ENCODE measurements at places on chromosomes 16 and 17. TPM values are rescaled to one million over a fixed set of nuclear protein-coding genes. Genes with fewer than 3 reads are reported as not detected.
A peak's percentile ranks its signal among the peaks of the same experiment; 100 is the strongest.

- no peaks in the 10 kb centered on the region for H3K36me3 ChIP-seq
- H3K27ac ChIP-seq = no peak overlapping the region
- DNase-seq = no peak
- no peak overlapping the region for H3K4me3 ChIP-seq
Measured at GRCh38 chr17:41549596-41550039, 21.5 kb upstream of the KRT19 start.

DNA sequence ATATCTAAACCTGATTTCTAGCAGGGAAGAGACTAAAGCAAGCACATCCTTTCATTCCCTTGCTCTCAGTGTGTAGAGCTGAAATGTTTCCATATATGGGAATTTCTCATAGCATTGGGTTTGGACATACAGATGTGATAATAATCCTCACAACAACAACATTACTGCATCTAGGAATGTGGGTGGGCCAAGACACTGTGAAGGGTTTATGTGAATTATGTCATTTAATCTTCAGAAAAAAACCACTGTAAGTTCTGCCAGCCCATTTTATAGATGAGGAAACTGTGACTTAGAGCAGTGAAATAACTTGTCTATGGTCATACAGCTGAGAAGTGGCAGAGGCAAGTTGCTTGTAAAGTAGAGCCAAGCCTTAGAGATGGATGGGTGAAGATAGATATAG, 5.2 kb downstream of the OMG start:
- no peaks in the 10 kb centered on the region for H3K4me1 ChIP-seq
- DNase-seq = no peak
- H3K27me3 ChIP-seq = no peaks in the 10 kb centered on the region
- H3K4me3 ChIP-seq = no peak overlapping the region
- no peaks in the 10 kb centered on the region for H3K36me3 ChIP-seq

- no peak for DNase-seq
- no peaks in the 10 kb centered on the region for H3K27me3 ChIP-seq
- H3K4me1 ChIP-seq = peaks cover 96% of the 10 kb centered on the region
- peak within 1 kb of the TSS; percentile 78 for H3K4me3 ChIP-seq
- H3K36me3 ChIP-seq = no peaks in the 10 kb centered on the region
Measured at GRCh38 chr17:50055426-50056216, at the start of gene ITGA3. TSS of gene ITGA3 (plus strand) at chr17:50056110. CDS start at chr17:50056440, 330 bp downstream.

SSTR5 gene
- not detected for total RNA-seq

- H3K4me3 ChIP-seq = peak overlapping the region; percentile 79
- H3K4me1 ChIP-seq = peaks cover 35% of the 10 kb centered on the region
- DNase-seq = no peak
- no peaks in the 10 kb centered on the region for H3K27me3 ChIP-seq
- no peaks in the 10 kb centered on the region for H3K36me3 ChIP-seq
Measured at GRCh38 chr17:8287651-8288335, 677 bp upstream of the RANGRF start.

ZG16 gene
- total RNA-seq = not detected

GRCh38 chr16:1991135-1991551, 1.4 kb downstream of the SYNGR3 start:
- DNase-seq = no peak
- peak overlapping the region; percentile 46 for H3K4me3 ChIP-seq
- H3K27ac ChIP-seq = no peak overlapping the region
- H3K27me3 ChIP-seq = peaks cover 41% of the 10 kb centered on the region
- no peaks in the 10 kb centered on the region for H3K36me3 ChIP-seq

SLFN11 gene
- 53.2 TPM for total RNA-seq

- no peak overlapping the region for H3K4me3 ChIP-seq
- H3K36me3 ChIP-seq = no peaks in the 10 kb centered on the region
- no peaks in the 10 kb centered on the region for H3K27me3 ChIP-seq
- no peaks in the 10 kb centered on the region for H3K4me1 ChIP-seq
- no peak overlapping the region for H3K27ac ChIP-seq
Measured at GRCh38 chr17:79905832-79906231, 66.6 kb upstream of the CBX4 start.

KRT32 gene
- total RNA-seq = not detected

TP53TG3C gene
- total RNA-seq = 0.18 TPM

DNA sequence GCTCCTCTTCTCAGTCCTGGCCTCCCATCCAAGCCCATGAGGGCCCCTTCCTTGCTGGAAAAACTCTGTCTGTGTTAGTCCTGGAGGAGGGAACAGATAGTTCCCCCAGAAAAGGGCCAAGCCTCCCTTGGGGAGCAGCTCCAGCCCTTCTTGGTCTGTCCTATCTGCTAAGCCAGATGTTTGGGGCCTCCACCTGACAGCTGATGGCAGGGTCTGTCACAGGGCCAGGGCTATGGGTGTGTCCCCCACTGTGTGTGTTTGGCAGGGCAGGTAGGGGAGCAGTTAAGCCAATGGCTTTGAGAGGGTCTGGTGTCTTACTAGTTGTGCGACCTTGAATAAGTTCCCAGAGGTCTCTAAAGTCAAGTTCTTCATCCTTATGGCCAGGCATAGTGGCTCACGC, 13.6 kb upstream of the SLC4A1 start:
- H3K27ac ChIP-seq = no peak overlapping the region
- DNase-seq = peak; percentile 22
- no peak overlapping the region for H3K4me3 ChIP-seq
- H3K4me1 ChIP-seq = peaks cover 22% of the 10 kb centered on the region
- no peaks in the 10 kb centered on the region for H3K36me3 ChIP-seq
- H3K27me3 ChIP-seq = no peaks in the 10 kb centered on the region

DNA sequence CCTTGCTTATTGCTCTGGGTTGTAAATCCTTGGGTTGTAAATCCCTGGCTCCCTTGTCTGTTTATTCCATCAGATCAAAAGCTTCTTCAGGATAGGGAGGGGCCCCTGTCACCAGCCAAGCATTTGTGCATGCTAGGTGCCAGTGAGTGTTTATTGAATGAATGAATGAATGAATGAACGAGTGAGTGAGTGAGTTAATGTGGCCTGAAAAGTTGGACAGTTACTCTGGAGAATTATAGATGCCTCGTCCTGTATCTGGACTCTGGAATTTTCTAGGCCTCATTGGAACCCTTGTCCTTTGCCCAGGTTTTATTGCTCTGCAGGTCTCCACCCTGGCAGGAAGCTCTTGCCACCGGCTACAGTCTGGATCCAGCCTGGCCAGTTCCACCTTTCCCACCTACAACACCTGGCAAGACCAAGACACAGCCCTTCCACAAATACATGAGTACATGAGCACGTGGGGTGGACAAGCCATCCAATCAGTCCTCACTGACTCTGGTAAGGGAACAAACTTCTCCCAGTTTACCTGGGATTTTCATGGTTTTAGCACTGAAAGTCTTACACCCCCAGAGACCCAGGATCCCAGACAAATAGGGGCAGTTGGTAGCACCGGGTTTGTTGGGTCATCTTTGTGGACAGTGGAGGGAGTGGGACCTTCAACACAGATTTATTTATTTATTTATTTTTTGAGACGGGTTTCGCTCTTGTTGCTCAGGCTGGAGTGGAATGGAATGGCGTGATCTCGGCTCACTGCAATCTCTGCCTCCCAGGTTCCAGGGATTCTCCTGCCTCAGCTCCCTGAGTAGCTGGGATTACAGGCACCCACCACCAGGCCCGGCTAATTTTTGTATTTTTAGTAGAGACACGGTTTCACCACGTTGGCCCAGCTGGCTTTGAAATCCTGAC, 14.7 kb upstream of the CDH1 start:
- no peaks in the 10 kb centered on the region for H3K4me1 ChIP-seq
- DNase-seq = no peak
- H3K36me3 ChIP-seq = no peaks in the 10 kb centered on the region
- H3K27me3 ChIP-seq = no peaks in the 10 kb centered on the region
- H3K4me3 ChIP-seq = no peak overlapping the region

- peaks cover 7% of the 10 kb centered on the region for H3K27me3 ChIP-seq
- H3K4me1 ChIP-seq = peaks cover 5% of the 10 kb centered on the region
- DNase-seq = no peak
- H3K36me3 ChIP-seq = no peaks in the 10 kb centered on the region
Measured at GRCh38 chr17:66904760-66905624, 59.5 kb upstream of the CACNG4 start.

DNA sequence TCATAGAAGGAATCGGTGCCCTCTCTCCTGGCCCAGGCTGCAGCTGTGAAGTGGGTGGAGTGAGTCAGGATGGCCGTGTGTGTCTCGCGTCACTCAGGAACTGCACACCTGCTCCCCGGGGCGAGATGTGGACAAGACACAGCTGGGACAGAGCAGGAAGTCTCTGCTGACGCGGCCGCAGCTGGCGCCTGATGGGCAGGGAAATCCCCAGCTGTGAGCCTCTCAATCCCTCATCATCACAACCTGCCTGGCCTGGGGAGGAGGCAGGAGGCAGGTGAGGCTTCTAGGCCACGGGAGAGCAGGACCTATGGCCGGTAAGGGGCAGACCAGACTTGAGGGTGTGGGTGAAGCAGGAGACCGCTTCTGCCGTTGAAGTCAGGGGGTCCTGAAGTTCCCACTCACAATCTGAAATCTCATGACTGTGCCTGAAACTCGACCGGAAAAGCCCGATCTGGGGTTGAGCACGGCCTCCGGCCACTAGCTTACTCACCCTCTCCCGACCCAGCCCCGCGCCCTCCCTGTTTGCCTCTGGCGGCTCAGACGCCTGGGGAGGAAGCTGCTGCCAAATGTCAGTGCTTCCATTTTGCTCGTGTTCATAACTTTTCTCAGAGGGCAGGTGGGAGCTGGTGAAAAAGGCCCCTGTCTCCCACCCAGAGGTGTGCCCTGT, 1.1 kb upstream of the TRPV3 start:
- H3K4me3 ChIP-seq = no peak overlapping the region

GRCh38 chr17:16191604-16192003, 23.7 kb downstream of the NCOR1 start:
- H3K4me3 ChIP-seq = no peak overlapping the region
- no peaks in the 10 kb centered on the region for H3K27me3 ChIP-seq
- no peaks in the 10 kb centered on the region for H3K4me1 ChIP-seq
- DNase-seq = no peak
- no peak overlapping the region for H3K27ac ChIP-seq
- H3K36me3 ChIP-seq = peaks cover 49% of the 10 kb centered on the region

NPIPA1 gene
- 83.4 TPM for total RNA-seq

DNA sequence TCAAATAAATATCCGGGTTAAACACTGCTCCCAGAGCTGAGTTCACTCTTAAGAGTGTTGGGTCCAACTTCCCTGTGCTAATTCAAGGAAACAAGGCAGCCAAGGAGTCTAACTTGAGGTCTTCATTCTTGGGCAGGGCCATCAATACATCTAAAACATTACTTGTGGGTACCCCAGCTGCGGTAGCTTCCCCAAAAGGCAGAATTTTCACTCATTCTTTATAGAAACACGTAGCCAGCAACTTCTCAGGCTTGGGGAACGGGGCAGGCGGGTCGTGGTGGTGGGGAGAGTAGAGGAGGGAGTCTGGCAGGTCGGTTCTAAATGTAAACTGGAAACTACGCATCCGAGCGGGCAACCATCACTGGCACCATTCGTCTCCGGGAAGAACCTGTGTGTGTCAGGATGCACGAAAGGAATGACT, 666 bp upstream of the METTL9 start:
- peak; percentile 35 for DNase-seq
- H3K36me3 ChIP-seq = no peaks in the 10 kb centered on the region
- H3K4me1 ChIP-seq = peaks cover 4% of the 10 kb centered on the region
- H3K27me3 ChIP-seq = no peaks in the 10 kb centered on the region

DNA sequence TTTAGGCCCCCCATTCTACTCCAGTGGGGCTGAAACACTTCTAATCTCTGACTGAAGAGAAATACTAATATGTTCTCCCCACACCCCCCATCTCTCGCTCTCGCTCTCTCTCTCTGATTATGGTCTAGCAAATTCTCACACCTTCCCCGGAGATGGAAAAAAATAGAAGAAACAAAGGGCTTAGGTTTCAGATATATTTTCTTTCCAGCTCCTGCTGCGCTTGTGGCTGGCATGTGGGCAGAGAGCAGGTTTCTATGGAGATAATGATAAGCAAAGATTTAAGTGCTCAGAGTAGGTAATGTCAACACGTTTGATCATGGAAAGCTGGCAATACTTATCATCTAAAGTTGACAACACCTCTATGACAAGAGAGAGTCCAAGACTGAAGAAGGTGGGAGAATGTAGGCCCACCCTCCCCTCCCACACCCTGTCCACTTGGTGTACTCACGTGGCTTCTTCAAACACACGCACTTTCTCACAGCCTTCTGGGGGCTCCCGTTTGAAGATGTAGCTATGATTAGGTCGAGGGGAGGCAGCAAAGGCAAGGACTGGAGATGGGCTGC, 8.0 kb upstream of the SLC35B1 start:
- H3K4me1 ChIP-seq = peaks cover 7% of the 10 kb centered on the region
- no peaks in the 10 kb centered on the region for H3K27me3 ChIP-seq
- H3K36me3 ChIP-seq = no peaks in the 10 kb centered on the region
- no peak overlapping the region for H3K4me3 ChIP-seq
- H3K27ac ChIP-seq = peak overlapping the region; percentile 60

GRCh38 chr16:180101-180675, at the start of gene HBQ1:
TSS of gene HBQ1 (plus strand) at chr16:180459. CDS start at chr16:180487, 28 bp downstream.
- no peak for DNase-seq
- peak within 1 kb of the TSS; percentile 1 for H3K4me3 ChIP-seq
- peaks cover 44% of the 10 kb centered on the region for H3K27me3 ChIP-seq
- H3K4me1 ChIP-seq = peaks cover 18% of the 10 kb centered on the region

KRTAP4-8 gene
- not detected for total RNA-seq

DNA sequence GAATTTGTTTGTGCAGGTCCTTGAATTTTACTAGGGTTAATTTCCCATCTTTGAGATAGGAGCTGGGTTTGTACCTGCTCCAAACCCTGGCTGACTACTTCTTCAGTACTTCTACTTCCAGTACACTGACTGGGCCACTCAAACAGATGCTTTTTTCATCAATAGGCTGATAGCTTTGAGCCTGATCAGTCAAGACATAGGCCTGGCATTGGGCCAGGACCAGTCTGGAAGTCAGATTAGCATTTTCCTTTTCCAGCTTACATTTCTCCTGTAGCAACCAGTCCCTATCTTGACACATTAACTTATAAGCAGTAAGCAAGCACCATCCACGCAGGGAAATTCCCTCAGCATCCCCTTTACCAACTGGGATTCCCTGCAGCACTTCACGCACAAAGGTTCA, 7.5 kb upstream of the TMEM101 start:
- no peaks in the 10 kb centered on the region for H3K27me3 ChIP-seq
- no peak for DNase-seq
- H3K4me1 ChIP-seq = no peaks in the 10 kb centered on the region

GRCh38 chr16:17294856-17295255, 175.9 kb downstream of the XYLT1 start:
- H3K4me1 ChIP-seq = peaks cover 9% of the 10 kb centered on the region
- no peak overlapping the region for H3K4me3 ChIP-seq
- no peak overlapping the region for H3K27ac ChIP-seq
- H3K27me3 ChIP-seq = no peaks in the 10 kb centered on the region
- DNase-seq = no peak
- H3K36me3 ChIP-seq = no peaks in the 10 kb centered on the region

- peaks cover 11% of the 10 kb centered on the region for H3K4me1 ChIP-seq
- DNase-seq = peak; percentile 71
- H3K4me3 ChIP-seq = peak overlapping the region; percentile 44
- H3K27ac ChIP-seq = peak overlapping the region; percentile 81
- no peaks in the 10 kb centered on the region for H3K36me3 ChIP-seq
- H3K27me3 ChIP-seq = no peaks in the 10 kb centered on the region
Measured at GRCh38 chr17:41666237-41666641, 22.4 kb upstream of the EIF1 start.

Measured in left lung (tissue), 14 donors.